H4 (cell line): ENCODE measurements at places on chromosomes 12 and 14. TPM values are rescaled to one million over a fixed set of nuclear protein-coding genes. Genes with fewer than 3 reads are reported as not detected.

Gene TGM1
- 0.12 and 0.74 TPM in 2 replicates for total RNA-seq

Gene DDX54
- 24.4 and 45.0 TPM in 2 replicates for total RNA-seq

Gene FOXG1
- 4.8 and 8.2 TPM in 2 replicates for total RNA-seq

Gene NKX2-1
- 0.06 and 0.62 TPM in 2 replicates for total RNA-seq

Gene FERMT2
- total RNA-seq: 47.1 and 53.5 TPM in 2 replicates

Gene NPAS3
- 2.6 and 4.2 TPM in 2 replicates for total RNA-seq

Gene POLE
- 6.9 and 11.8 TPM in 2 replicates for total RNA-seq

Gene RPGRIP1
- total RNA-seq: not detected in 2 replicates

Gene GYS2
- not detected in 2 replicates for total RNA-seq

Gene RD3L
- total RNA-seq: not detected in 2 replicates

Gene ARHGEF40
- total RNA-seq: 11.2 and 15.4 TPM in 2 replicates

Gene TAS2R8
- total RNA-seq: not detected in 2 replicates

GRCh38 chr14:95163132-95163531 is 5.8 kb upstream of the DICER1 start:
- DNase-seq: no peak

- no peak for DNase-seq
Measured at GRCh38 chr14:32354716-32355115, 25.6 kb downstream of the AKAP6 start.

DNA sequence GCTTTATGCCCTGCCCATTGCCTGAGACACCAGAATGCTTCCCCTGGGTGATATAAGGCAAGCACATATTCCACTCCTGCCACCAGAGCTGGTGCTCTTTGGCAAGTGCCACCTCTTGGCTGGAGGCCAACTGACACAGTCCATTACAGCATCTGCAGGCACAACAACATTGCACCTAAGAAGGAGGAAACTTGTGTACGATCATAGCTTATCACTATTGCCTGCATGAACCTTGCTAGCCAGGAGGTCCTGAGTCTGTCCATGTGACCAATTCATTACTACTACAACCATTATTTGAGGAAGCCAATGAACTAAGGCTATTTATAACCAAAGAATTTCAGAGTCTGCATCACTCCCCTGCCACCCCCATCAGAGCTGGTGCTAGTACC is 119.8 kb upstream of the SCAF11 start:
- DNase-seq: no peak

DNA sequence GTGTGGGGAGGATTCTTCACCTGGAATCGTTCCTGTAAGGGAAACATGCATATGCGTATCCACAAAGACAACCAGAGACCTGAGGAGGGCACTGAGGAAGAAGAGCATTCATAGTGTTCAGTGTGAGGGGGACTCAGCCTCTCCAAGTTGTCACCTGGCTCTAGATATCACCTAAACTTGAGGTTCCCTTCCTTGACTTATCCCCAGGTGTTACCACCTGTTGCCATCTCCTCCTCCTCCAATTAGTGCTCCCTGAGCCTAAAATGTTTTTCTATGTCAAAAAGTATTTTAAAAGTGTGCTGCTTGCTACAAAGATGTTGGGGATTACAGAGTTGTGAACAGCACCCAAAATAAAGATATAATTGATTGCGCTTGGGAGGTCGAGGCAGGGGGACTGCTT is 41.0 kb downstream of the FMNL3 start:
- no peak for DNase-seq

DNA sequence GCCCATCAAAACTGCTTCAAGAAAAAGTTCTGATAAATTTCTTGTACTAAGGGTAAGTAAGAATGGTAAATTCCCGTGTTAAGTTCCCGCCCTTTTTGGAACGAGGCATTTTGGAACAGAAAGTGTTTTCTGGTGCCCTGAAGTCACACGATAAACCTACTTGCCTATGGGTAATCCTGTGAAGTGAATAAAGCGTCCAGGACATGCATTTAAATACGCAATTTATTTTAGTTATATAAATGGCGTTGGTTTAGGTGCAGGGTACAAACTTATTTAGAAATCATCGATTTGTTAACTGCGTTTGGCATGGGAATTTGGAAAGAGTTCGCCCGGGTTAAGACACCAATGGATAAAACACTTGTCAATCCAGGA is 715 bp upstream of the RAP1B start:
- DNase-seq: peak; percentile 18

DNA sequence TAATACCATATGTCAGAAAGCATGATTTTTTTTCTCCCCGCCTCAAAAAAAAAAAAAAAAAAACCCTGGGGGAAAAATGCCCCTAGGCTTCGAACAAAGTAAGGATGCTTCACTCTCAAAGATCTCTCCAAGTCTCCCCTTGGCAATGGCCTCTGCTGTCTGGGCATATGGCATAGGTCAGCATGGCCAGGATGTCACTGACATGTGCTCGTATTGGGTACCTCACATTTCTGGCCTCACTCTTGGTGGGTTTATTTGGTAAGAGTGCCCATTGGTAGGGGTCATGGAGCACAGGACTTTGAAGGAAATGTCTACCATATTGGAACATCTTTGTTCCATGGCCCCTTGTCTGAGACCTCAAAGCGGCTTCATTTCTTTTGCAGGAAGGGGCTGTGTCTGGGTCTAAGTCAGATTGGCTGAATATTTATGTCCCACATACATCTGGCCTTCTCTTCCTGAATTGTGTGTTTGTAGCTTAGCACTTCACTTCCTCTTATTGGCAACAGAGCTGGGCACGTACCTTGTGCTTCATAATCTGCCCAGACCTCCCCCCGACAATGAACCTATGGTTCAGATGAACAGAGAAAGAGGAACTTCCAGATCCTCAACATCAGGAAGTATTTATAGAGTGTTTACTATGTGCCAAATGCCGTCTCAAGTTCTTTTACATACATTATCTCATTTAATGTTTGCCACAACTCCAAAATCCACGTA is 36.3 kb upstream of the OAS1 start:
- no peak for DNase-seq

DNA sequence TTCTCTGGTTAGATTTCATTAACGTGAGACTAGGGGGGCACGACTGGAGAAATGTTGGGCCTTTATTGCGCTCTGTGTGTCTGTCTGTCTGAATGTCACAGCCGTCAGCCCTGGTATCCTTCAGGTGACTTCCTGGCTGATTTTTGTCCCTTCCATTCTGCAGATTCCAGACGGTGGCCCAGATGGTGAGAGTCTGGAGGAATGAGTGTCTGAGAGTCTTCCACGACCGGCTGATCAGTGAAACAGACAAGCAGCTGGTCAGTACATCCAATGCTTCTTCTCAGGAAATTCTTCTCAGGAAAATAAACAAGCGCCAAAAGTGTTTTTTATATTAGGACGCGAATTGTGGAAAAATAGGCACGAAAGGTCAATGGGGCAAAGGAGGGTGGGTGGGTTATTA is 93.5 kb downstream of the CCDC92 start:
- no peak for DNase-seq

DNA sequence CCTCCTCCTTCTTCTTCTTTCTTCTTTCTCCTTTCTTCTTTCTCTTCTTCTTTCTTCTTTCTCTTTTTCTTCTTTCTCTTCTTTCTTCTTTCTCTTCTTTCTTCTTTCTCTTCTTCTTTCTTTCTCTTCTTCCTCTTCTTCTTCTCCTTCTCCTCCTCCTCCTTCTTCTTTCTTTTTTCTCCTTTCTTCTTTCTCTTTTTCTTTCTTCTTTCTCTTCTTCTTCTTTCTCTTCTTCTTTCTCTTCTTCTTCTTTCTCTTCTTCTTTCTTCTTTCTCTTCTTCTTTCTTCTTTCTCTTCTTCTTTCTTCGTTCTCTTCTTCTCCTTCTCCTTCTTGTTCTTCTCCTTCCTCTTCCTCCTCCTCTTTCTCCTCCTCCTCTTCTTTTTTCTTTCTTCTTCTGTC is 1230.7 kb upstream of the USP15 start:
- no peak for DNase-seq

DNA sequence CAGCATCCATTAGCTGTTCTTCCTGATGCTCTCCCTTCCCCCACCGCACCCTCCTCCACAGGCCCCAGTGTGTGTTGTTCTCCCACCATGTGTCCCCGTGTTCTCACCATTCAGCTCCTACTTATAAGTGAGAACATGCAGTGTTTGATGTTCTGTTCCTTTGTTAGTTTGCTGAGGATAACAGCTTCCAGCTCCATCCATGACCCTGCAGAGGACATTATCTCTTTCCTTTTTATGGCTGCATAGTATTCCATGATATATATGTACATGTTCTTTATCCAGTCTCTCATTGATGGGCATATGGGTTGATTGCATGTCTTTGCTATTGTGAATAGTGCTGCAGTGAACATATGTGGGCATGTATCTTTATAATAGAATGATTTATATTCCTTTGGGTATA is 9.0 kb downstream of the ATF1 start:
- no peak for DNase-seq

DNA sequence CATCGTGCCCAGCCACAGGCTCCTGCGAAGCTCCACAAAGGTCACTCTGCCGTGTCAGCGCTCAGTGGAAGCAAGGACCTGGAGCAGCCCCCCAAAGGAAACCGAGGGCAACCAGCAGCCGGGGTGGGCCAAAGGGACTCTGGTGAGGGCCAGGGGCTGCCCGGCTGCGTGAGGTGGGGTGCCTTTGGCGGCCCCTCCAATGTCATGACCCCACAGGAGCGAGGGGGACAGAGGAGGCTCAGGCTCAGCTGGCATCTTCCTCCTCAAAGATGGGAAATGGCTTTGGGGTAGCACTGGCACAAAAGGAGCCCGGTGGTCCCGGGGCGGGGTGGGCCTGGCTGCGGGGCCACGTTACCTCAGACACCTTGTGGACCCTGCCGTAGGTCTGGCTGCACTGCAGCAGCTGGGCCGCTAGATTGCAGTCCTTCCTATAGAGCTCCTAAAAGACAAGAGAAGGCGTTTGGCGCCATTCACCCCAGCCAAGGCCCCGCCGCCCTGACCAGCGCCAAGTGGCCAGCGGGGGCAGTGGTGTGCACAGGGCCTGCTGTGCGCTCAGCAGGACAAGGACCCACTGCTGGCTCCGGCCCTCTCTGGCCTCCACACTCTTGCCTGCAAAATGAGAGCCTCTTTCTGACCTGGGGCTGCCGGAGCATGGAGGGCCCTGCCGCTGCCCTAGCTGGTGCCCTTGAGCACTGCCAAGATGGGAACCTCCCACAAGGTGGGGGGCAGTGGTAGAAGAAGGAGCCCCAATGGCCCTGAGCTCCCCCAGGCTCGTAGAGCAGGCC is 46.9 kb downstream of the BEGAIN start:
- no peak for DNase-seq

DNA sequence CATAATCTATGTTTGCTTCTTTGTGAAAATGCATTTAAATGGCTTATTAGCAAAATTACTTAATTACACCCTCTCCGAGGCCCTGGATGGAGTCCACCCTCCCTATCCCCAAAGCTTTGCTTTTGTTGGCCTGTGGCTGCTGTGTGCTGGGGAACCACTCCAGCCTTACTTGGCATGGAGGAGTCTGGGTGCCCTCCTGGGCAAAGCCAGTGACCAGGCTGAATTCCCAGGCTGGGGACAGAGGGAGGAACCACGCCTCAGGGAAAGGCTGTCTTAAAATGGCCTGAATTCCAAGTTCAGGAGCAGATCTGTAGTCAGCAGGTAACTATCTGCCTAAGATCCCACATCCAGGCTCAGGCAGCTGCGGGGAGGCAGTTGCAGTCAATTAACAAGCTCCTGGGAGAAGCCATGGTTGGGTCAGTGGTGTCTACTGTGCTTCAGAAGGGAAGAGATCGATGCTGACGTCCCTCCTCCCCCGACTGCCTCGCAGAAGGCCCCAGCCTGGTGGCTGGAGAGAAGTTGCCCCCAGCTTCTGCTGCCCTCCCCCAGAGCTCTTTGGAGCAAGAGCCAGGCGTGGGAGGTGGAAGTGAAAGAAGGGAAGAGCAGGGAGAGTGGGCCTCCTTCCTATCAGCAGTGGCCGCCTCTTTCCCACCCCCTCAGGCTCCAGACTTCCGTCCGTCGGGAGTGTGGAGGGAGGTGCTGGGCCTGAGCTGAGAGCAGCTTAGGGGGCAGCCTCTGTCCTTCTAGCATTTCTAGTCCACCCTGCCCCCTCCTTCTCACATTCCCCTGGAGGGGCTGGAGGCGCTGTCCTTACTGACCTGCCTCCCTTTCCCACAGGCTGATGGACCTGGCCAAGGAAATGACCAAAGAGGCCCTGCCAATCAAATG is 11.3 kb downstream of the VASH1 start:
- peak; percentile 54 for DNase-seq

DNA sequence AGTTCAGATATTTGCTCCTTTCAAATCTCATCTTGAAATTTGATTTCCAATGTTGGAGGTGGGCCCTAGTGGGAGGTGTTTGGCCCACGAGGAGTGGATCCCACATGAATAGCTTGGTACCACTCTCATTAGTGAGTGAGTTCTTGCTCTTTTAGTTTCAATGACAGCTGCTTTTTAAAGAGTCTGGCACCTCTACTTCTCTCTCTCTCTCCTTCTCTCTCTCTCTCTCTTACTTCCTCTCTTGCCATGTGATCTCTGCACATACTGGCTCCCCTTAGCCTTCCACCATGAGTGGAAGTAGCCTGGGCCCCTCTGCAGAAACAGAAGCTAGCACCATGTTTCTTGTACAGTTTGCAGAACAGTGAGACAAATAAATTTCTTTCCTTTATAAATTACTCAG is 25.1 kb downstream of the GPR65 start:
- DNase-seq: no peak

- peak; percentile 52 for DNase-seq
Measured at GRCh38 chr14:51442513-51443175, 202.6 kb downstream of the TMX1 start.

- DNase-seq: no peak
Measured at GRCh38 chr12:106389151-106389550, 31.6 kb downstream of the POLR3B start.

- DNase-seq: no peak
Measured at GRCh38 chr12:59030415-59030814, 110.1 kb upstream of the LRIG3 start.

DNA sequence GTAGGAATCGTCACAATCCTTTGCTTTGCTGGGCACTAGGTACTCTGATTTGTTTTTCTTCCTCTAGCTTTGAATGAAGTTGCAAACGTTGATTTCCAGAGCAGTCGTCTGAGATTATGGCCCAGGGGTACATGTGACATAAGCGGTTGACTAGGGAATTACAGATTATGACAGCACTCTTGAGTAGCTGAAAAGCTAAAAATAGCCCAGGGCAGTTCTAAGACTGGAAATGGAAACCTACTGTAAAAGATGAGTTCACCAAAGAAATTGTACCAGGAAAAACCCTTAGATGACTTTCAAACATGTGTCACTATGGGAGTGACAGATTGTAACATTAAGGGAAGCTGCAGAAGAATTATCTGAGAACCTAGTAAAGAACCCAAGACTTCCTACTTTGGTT is 108.5 kb downstream of the ANO6 start:
- DNase-seq: no peak

DNA sequence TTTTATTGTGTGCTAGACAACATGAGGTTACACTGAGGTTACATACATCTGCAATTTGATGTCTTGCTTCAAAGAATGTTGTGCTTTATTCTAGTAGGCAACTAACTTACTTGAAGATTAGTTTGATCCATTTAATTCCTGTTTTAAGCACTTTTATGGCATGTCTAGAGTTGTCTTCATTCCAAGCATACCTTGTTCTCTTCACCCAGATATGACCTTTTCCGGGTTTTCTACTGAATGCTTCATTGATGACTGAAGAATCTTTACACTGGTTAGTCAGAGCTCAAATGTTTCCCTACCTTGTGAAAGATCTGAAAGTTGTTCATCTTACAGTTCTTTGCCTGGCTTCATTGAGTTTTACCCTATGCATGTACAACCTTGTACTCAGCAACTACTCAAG is 274.0 kb upstream of the KITLG start:
- no peak for DNase-seq
